ENCODE measurements at places on chromosomes 12 and 14.

- no peak for DNase-seq
Measured at GRCh38 chr12:24950231-24950834, 1.4 kb upstream of the BCAT1 start.

DNA sequence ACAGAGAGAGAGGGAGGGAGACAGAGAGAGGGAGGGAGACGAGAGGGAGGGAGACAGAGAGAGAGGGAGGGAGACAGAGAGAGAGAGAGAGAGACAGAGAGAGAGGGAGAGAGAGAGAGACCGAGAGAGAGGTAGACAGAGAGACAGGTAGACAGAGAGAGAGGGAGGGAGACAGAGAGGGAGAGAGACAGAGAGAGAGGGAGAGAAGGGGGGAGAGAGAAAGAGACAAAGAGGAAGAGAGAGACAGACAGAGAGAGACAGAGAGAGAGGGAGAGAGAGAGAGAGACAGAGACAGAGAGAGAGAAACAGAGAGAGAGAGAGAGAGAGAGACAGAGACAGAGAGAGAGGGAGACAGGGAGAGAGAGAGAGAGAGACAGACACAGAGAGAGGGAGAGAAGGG, 47.8 kb upstream of the GALNT9 start:
- DNase-seq: no peak

- DNase-seq: peak; percentile 76
Measured at GRCh38 chr14:106044949-106045596, 518.7 kb downstream of the TMEM121 start.

- DNase-seq: no peak
Measured at GRCh38 chr12:110023059-110023980, 24.1 kb downstream of the ANKRD13A start.

DNA sequence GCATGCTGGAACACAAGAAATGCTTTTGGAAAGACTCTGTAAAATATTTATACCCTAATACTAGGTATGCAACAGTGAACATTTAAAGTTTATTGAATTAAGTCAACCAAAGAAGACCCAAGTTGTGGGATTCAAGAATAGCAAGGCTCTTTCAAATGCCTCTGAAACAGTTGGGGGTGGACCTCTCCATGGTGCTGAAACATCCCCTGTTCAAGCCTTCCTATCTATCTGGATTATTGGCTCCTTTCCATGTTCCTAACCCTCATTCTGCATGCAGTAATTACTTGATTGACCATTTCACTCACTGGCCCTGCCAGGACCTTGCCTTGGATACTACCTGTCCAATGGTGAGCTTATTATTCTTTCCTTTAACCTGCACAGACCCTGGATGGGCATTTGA, 349.7 kb downstream of the NRXN3 start:
- no peak for DNase-seq

DNA sequence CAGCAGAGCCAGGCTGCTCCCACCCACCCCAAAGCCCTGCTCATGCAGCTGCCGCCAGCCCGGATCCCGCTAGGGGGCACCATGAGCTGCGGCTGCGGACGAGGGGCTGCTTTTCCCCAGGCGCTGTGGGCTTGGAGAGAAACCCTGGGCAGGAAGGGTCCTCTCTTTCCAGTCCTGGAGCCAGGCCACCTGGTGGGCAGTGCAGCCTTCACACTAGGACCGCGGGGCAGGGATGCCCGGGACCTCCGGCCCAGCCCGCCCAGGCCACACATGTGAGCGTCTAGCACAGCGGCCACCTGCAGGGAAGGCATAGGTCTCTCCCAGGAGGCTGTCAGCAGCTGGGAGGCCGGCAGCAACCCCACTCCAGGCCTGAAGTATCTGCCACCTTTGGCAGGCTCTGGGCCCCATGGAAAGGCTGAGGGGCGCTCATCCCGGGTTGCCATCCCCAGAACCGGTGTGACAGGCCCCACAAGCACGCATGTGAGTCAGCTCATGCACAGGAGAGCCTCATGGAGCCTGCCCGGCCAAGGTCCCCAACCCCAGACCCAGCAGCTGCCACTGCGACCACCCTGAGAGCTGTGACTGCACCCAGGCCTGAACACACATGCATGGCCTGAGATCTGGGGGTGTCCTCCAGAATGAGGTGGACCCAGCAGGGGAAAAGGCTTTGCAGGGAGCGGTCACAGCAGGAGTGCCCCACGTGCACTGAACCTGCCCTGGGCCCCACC, 280.0 kb upstream of the RTL1 start:
- no peak for DNase-seq

GRCh38 chr12:105769486-105769885, 369.3 kb downstream of the NUAK1 start:
- no peak for DNase-seq

- DNase-seq: no peak
Measured at GRCh38 chr12:12901158-12901791, 9.9 kb downstream of the GPRC5A start.

DNA sequence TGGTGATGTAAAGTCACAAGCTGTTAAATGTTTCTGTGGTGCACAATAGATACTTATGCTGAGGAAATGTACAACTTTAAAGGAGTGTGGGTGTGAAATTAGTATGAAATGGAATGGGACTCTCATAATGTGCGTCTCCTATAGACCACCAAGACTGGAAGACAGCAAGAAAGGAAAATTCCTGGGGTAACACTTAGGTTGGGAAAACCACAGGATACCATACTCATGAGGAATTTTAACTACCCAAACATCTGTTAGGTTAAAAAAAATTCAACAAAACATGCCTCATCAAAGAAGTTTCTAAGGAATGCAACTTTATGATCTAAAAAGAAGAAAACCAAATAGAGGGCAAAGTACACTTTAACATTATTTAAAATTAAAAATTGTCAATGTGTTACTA, 113.7 kb upstream of the MYF6 start:
- no peak for DNase-seq

- no peak for DNase-seq
Measured at GRCh38 chr12:52699960-52700359, 3.4 kb downstream of the KRT77 start.

DNA sequence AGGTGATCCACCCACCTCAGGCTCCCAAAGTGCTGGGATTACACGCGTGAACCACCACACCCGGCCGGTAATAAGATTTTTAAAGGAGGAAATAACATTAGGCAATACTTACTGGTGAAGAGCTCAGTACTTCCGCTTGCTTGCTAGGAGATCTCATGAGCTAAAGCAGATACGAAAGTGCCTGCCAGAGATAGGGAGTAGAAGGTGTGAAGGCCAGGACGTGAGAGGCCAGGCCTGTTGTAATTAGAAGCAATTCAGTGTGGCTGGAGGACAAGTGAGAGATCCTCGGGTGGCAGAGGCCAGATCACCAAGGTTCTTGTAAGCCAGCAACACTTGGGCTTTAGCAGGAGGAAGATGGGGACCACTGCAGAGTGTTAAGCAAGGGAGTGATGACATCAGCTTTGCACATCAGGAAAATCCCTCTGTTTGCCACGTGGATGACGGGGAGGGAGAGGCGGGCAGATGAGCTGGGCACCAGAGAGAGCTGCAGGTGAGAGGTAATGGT, 7.6 kb downstream of the TECPR2 start:
- DNase-seq: no peak

DNA sequence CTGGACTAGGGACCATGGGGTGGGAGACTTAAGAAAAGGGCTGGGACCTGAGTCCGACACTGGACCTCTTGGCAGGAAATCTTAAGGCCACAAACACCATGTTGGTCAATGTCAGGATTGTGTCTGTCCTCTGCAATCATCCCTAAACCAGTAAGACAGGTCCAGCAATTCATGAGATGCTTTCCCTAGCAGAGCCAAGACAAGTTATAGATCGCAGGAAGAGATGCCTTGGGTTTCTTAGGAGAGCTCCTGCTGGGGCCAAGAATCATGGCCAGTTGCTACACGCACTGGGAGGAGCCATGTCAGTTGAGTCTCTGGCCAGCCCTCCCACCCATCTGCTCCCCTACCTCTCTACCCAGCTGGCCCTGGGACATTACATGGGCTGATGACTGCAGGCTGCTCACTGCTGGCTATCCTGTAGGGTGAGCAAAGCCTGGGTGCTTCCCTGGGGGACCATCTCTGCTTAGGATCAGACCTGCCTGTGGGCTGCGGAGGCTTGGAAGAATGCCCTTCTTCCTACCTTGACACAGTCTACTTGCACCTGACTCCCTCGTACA, 14.2 kb downstream of the PLEKHH1 start:
- no peak for DNase-seq

- DNase-seq: no peak
Measured at GRCh38 chr12:30792648-30793499, 38.1 kb upstream of the CAPRIN2 start.

GRCh38 chr14:97539411-97539795, 742.2 kb downstream of the VRK1 start:
- no peak for DNase-seq

- no peak for DNase-seq
Measured at GRCh38 chr12:99436584-99436983, 211.0 kb upstream of the GARIN6 start.

GRCh38 chr12:110687396-110688169, 1.3 kb downstream of the HVCN1 start:
- no peak for DNase-seq

DNA sequence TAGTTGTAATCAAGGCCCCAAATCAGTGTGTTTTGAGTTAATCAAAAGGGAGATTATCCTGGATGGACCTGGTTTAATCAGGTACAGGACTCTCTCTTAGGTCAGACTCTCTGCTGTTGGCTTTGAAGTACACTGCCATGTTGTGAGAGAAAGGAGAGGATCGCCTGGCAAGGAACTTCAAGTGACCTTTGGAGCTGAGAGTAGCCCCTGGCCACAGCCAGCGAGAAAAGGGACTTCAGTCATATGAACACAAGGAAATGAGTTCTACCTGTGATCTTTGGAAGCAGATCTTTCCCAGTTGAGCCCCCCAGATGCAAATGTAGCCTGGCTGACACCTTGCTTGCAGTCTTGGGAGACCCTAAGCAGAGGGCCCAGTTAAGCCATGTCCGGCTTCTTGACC, 68.3 kb upstream of the CPM start:
- DNase-seq: no peak

- DNase-seq: no peak
Measured at GRCh38 chr12:49054096-49054495, 6.5 kb downstream of the KMT2D start.

GRCh38 chr12:124722878-124723277, 140.8 kb downstream of the SCARB1 start:
- no peak for DNase-seq

GRCh38 chr12:80830533-80831088, 107.1 kb downstream of the LIN7A start:
- no peak for DNase-seq

DNA sequence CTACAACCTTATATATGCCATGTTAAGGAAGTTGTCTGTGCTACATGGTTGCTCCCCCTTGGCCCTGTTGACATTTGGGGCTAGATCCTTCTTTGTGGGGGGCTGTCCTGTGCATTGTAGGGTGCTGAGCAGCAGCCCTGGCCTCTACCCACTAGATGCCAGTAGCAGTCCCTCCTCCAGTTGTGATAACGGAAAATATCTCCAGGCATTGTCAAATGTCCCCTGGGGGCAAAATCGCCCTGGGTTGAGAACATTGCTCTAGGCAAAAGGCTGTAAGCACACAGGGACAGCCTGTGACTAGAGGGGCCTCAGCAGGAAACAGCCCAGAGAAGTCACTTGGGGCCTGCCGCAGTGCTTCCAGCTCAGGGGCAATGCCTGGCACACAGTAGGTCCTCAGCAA, 1100.3 kb downstream of the BCL11B start:
- no peak for DNase-seq

DNA sequence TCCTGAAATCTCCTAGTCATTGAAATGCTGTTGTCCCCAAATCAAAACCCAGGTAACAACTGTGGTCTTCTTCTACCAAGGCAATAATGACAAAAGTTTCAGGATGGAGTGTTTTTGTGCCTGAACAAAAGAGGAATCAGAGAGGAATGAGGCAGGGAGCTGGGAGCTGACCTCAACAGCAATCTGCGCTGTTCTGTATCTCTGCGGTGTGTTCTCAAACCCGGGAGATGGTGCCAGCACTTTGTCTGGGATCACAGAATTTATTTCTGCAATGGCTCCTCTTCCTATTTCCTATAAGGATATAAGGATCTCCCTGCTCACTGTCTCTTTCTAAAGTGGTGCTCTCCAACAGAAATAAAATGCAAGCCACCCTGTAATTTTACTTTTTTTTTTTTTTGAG, 449 bp upstream of the GLT8D2 start:
- no peak for DNase-seq

GRCh38 chr12:40219760-40220159, 5.0 kb upstream of the LRRK2 start:
- no peak for DNase-seq

DNA sequence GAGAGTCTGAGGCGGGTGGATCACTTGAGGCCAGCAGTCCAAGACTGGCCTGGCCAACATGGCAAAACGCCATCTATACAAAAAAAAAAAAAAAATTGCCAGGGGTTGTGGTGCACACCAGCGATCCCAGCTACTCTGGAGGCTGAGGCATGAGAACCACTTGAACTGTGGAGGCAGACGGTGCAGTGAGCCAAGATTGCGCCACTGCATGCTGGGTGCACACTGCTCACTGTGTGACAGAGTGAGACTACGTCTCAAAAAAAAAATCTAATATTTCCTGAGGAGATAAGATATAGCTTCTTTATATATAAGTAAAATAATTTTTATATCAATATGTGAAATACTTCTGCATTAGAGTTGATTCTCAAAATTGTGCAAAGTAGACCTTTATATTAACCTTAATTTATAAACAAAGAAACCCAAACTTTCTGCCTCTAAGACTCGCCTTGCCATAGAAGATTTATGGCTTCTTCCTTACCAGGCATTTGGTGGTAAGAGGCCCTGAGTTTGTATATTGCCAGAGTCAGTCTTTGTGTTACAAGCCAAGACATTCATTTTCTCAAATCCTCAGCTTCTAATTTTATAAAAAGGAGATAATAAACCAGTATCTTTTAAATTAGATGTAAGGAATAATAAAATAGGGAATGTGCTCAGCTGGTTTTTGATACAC, 1226.7 kb downstream of the FLRT2 start:
- no peak for DNase-seq

DNA sequence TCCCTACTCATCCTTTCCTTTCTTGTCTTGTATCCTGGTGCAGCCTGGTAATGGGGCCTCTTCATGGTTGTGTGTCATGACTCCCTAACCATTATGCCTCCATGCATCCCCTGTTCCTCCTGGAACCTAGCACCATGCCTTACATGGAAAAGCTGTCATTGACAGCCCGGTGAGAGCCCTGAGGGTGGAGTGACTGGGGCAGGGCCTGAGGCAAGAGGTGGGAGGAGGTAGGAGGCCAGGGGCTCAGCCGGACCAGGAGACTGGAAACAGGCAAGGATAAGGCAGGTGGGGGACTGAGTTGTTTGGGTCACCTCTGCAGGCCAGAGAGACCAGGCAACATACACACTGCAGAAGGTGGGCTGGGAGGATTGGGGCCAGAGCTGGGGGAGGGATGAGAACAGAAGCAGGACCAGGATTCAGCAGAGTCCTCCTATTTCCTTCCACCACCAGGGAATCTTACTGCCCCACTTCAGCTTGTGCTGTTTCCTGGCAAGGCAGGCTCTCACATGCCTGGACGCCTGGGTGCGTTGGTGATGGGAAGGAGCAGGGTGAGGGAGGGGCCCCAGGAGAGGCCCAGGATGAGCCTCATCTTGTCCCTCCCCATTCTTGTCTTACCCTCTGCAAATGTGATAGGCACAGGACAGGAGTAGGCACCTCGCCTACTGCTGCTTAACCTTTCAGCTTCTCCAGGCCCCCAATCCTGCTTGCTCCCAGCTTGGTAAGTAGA, at the start of gene LTB4R2:
Gene LTB4R2, plus strand, starts transcription at position 603 of the 727 bp plus-strand sequence. CDS start 525 bp downstream, outside the sequence.
- DNase-seq: no peak

GRCh38 chr12:116027551-116027821, 250.0 kb downstream of the MED13L start:
- no peak for DNase-seq

Data from activated naive CD8-positive, alpha-beta T cell treated with anti-CD3 and anti-CD28 coated beads, Interleukin-2, amount 50 U/mL, for 16 hours (primary cell).